CD4-positive, alpha-beta T cell treated with Interleukin-15 for 1 hour (primary cell): ENCODE measurements at places on chromosomes 12 and 14.

DNA sequence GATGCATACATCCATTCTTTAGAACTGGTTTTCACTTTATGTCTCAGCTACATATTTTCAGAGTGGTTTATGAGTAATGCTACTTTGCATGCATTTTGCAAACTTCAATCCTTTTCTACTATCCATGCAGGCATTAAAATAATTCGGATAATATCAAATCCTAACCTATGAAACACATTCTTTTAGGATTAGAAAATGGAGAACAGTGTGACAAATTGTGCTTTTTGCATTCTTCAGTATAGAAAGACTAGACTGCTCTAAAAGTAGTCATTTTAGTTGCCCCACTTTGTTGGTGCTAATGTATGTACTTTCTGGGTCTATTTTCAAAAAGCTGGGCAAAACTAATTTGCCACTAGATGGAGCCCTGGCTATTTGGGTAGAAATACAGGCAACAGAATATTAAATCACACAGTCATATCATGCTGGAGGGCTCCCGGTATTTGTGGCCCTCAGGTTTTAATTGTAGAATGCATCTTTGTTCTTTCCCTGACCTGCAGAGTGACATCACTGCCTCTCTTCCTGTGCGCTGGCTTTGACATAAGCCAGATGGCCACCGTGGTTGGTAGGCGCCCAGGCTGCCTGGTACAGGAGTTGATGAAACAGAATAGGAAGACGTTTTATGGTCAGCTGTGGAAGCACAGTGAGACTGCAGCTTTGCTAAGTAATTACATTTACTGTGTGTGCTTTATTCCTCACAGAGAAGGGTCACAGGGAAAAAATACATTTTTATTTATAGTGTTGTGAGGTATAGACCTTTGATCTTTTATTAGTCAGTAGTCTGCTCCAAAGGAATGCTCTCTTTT lies 28.1 kb downstream of the MSRB3 start:
- DNase-seq = no peak

DNA sequence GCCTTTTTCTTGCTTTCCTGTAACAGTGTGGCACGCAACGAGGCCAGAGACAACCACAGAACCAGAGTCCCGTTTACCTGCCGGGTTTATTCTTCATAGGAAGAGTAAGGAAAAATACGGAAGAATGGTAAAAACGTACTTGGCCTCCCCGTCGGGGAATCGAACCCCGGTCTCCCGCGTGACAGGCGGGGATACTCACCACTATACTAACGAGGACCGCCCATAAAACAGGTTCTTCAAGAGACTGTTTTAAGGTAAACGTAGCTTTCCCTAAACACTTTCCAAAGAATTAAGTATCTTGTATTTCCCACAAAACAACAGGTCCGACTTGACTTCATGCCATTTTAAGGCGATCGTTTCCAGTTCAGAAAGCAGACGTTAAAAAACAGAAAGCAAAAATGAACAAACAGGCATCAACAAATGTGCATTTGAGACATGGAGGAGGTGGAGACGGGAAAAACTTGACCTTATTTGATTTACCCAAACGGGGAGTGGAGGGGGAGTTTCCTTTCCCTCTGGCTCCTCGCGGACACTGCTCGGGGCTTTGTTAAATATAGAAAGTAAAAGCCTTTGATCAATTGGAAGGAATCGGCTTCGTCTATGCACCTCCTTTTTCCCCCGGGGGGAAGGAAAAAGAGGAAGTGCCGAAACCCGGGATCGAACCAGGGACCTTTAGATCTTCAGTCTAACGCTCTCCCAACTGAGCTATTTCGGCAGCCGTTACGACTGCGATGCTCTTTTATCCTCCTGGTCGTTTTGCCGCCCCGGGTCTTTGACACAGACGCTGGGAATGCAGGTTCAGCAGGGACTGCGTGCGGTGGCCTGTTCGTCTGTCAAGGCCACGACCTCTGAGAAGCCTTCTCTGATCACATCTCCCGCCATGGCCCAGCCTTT lies 13.0 kb upstream of the UBC start:
- DNase-seq = peak; percentile 92

DNA sequence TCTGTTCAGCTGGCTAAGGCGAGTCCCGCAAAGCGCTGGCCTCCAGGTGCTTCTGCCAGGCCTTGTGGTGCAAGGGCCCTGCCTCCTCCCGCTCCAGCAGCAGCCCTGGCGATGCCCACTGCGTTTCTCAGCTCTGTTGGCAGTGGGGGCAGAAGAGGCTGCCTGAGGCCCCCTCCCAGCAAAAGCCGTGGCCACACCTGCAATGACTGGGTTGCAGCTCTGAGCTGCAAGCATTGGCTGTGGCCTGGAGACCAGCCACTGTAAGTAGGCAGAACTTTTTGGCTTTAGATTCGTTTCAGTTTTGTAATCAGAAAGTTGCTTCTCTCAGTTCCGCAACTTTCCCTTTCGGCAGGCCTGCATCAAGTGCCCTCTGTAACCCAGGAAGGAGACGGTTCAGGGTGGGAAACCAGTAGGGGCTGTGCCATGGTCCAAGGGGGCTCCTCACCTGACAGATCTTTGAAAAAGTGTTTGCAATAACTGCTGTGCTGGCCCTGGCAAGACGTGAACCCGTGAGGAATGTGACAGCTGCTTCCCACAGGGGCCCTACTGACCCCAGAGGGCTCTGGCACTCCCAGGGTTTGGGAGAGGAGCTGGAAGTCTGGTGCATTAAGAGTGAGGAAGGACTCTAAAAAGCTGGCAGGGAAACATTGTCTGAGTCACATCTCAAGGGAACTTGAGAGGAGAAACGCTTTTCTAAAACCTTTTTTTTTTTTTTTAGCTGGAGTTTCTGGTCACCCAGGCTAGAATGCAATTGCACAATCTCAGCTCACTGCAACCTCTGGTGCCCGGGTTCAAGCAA lies 54.5 kb upstream of the MAX start:
- DNase-seq = no peak

GRCh38 chr12:109553483-109553882 lies 19.8 kb downstream of the MMAB start:
- no peak for DNase-seq

DNA sequence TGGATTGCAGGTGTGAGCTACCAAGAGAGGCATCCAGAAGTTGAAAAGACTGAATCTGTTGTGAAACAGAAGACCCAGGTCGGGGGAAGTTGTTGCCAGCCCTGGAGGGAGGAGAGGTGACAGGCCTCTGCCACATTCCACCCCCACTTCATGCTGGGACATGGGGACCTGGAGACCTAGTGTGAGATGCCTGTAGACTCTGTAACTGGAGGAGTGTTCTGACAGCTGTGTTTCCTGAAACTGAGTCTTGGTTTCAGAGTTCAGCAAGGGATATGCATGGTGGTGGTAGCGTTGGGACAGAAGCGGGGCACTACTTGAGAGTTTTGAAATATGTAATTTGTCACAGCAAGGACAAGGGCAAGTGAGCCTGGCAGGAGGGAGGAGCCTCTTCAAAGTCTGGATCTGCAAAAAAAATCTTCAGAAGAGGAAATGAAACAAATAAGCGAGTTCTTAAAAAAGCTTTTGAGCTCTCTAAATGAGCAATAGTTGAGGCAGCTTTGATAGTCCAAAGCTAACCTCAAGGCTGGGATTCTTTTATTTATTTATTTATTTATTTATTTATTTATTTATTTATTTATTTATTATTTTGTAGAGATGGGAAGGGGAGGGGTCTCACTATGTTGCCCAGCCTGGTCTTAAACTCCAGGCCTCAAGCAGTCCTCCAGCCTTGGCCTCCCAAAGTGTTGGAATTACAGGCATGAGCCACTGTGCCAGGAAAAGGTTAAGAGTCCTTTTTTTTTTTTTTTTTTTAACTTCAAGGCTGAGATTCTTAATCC lies 58.9 kb upstream of the EEA1 start:
- peak; percentile 51 for DNase-seq

- no peak for DNase-seq
Observed at GRCh38 chr14:56119201-56119981, 1.2 kb downstream of the PELI2 start.

- no peak for DNase-seq
Observed at GRCh38 chr12:4383304-4383865, 3.9 kb upstream of the FGF23 start.

- DNase-seq = no peak
Observed at GRCh38 chr14:56274556-56274955, 156.3 kb downstream of the PELI2 start.

DNA sequence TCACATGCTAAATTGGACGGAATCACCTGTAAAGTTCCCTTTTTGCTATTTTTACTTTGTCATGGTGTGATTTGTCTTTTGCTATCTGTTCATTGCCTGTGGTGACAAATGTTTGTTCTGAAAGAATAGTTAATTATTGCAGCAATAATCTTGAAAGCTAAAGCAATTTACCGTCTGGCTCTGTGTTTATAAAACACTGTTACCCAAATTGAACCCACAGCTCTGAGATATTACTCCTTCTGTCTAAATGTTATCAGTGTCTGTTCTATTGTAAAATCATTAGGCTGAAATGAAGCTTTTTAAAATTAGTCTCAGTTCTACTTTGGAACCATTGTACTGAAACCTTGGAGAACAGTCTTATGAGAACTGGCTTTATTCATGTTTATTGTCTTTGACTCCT lies 42.5 kb downstream of the TMX1 start:
- DNase-seq = no peak

DNA sequence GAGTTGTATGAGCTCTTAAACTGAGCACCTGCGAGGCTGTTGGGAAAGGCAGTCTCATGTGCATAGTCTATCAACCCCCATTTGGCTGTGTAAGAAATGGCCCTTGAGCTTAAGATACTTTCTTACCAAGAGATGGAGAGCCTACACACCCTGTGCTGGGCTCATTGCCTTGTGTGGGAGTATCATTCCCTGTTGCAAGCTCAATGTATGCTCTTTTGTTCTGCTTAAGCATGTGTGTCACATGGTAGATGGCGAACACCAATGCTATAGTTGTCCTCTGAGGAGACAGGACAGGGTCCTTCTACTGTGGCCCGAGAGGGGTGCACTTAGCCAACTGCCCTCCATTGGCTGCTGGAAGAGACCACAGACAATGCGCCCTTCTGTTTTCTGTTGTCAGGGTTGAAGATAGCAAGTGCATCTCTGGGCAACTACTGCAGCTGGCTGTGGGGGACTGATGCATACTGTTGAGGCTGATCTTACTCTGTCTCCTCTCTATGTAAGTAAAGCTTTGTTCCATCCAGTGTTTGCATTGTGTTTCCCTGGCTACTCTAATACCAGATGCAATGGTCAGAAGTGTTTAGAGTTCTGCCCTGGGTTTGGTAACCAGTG lies 79.5 kb downstream of the PTPRB start:
- no peak for DNase-seq

DNA sequence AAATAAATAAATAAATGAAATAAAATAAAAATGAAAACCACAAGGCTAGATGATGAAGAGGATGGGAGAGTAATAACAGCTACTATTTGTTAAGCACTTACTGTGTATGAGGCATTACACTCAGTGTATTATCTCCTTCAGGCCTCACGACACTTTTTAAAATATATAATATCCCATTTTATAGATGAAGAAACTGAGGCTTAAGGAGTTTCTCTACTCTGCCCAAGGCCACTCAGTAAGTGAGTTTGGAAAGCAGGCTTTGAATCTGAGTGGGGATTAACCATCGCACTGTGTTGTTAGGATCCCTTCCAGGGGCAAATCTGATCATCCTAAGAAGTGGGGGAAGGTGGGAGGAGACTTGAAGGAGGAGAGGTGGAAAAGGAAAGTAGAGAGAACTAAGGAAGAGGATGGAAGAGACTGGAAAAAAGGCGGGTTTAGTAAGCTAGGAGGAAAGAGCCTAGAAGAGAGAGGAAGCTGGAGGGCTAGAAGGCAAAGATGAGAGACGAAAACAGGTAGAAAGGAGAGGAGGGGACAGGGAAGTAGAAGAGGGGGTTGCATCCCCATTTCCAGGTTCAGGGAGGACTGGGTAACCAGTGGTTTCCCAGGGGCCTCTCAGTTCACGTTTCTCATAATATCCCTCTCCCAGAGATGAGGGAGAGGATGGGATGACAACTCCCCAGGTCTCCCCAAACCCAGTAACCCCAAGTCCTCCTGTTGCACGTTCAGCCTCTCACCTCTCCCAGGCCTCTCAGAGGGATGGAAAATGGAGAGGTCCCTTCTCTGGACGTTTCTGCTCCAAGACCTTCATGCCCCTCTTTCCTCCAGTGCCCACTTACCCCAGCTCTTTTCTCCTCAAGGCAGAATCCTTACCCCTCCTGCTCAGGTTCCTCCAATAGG lies 1.7 kb downstream of the STAT6 start:
- DNase-seq = no peak

GRCh38 chr12:27332714-27333402 lies at the start of gene BMAL2:
TSS of gene BMAL2 (plus strand) at chr12:27332836. CDS start at chr12:27333073, 237 bp downstream.
- no peak for DNase-seq

DNA sequence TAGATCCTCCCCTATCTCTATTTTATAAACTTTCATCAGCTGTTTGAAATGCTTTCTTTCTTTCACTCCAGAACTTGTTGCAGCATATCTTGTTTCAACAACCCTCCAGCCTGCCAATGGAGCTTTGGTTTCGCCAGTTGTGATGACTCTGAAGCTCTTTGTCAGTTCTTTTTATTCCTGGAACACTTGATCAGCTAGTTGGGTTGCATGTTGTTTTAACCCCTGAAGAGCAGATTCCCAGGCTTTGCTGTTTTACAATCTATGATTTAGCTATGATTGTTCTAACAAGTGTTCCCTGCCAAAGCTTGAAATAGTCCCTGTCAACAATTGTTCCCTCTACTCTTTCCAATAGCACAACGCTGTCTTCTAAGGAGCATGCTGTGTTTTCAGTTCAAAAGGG lies 50.6 kb upstream of the FUT8 start:
- DNase-seq = no peak

GRCh38 chr14:85575617-85575898 lies 45.6 kb downstream of the FLRT2 start:
- DNase-seq = no peak

GRCh38 chr14:91466192-91466591 lies 43.9 kb downstream of the PPP4R3A start:
- no peak for DNase-seq

GRCh38 chr12:100720016-100720654 lies 74.4 kb upstream of the ANO4 start:
- DNase-seq = no peak

DNA sequence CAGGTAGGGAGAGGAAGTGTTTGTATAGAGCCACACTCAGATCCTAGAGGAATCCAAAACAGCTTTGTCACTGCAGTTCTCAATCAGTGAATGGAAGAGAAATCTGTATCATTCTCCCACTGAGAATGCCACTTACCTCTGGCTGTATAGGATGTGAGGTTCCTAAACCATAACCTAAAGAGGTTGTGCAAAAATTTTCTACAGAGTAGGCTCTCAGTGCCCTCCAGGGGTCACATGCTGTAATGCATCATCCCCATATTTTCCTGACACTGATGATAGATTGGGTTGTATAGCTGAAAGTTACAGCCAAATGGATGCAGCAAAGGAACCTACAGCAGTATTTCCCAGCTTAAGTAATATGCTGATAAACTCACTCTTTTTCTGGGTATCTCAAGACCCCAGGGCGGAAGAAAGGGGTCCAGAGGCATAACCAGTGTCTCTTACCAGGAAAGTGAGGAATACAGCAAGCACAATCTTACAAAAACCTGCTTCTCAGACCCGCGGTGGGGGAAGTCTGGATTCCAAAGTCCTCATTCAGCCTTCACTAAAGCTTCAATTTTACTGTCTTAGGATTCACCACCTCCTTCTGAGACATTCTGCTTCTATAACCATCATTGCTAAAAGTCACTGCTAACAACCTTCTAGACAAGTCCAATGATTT lies 3.8 kb downstream of the BCDIN3D start:
- no peak for DNase-seq

GRCh38 chr12:111792155-111792855 lies 25.6 kb downstream of the ALDH2 start:
- DNase-seq = no peak
